ENCODE measurements at places on chromosomes 5 and 9.

DNA sequence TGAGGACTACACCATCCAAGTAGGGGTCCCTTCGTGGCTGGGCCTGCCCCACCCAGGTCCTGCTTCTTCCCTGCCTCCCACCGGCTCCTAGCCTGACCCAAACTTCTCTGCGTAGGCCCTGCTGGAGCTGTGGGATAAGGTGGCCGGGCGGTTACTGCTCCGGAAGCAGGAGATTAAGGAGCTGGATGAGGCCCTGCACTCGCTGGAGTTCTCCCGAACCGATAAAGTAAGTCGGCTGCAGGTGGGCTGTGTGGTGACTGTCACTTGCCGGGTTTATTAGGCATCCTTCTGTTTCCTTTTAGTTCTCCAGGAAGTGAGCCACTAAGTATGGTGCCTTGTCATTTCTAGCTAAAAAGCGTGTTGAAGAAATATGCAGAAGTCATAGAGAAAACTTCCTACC is 7.0 kb downstream of the CCDC180 start:
- DNase-seq = no peak

GRCh38 chr5:174850565-174851169 is 126.3 kb downstream of the MSX2 start:
- DNase-seq = no peak

- DNase-seq = no peak
These were observed 353 bp downstream of the ACSL6 start for GRCh38 chr5:132010989-132011621.

- no peak for DNase-seq
These were observed 17.3 kb downstream of the ADGRD2 start for GRCh38 chr9:124467410-124468060.

DNA sequence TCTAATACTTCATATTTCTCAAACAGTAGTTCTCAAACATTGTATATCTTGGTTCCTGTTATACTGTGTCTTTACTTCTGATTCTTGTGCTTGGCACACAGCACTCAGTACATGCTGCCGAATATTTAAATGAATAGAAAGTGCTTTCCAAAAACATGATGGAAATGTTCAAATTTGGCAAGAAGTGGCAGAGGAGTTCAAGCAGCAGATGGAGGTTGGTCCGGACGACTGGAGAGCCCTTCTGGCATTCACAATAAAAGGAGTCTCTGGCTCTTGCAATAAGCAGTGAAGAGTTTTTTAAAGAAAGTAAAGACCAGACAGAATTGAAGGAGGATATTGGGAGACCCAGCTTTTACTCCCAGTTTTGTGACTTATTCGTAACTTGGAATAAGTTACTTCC is 36.3 kb downstream of the TSTD2 start:
- no peak for DNase-seq

- DNase-seq = no peak
These were observed 780.3 kb downstream of the KCTD16 start for GRCh38 chr5:144950996-144951395.

GRCh38 chr5:113147101-113147508 is 170.5 kb downstream of the DCP2 start:
- DNase-seq = no peak

DNA sequence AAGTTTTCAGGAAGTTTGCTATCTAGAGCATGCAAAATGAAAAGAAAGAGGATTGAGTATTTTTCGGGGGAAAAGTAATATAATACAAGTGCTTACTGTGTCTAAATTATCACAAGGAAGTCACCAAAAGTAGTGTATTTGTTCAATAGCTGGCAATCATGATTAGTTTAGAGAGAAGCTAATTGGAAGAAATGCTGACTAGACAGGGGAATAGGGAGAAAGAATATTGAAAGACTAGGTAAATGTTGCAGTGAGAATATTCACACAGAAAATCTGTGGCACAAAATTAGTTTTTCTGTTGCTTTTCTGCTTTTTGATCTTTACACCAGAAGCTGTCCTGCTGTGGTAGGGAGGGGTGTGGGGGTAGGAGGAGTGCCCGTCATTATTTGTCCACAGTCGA is 238.7 kb downstream of the MARCHF11 start:
- DNase-seq = no peak

Measured in activated T-helper 1 cell treated with Interleukin-2 at 50 U/mL for 16 hours (primary cell).